Left kidney (tissue), 8 donors: ENCODE measurements at places on chromosomes 5 and 9.

- no peak for DNase-seq
Measured at GRCh38 chr5:179259731-179260323, 85.4 kb downstream of the ADAMTS2 start.

DNA sequence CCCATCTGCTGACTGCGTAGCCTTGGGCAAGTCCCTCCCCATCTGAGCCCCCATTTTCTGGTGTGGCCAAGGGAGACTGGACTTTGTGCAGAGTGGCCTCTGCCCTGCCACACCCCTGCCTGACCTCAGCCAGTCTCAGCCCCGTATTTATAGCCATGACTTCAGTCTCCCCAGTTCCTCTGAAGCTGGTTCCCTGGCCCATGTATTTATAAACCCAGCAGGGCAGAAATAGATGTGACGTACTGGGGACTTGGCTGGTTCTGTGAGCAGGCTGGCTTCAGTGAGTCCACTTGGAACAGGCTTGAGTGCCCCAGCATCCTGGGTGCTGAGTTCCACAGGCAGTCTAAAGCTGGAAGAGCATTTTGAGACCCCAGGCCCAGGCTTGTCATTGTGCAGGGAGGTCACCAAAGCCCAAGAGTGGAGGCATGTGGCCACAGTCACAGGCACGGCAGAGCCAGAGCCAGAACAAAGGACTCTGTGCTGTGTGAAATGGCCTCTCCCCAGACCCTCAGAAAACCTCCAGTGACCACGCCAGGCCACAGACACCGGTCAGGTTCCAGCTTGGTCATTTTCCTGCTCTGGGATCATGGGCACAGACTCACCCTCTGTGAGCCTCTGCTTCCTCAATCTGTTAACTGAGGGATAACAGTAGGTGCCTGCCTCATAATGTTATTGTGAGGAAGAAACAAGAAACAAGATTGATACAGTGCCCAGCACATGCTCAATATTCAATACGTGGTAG lies 30.4 kb upstream of the SYNPO start:
- no peak for DNase-seq

- DNase-seq: no peak
Measured at GRCh38 chr5:17238521-17239041, 21.1 kb downstream of the BASP1 start.

DNA sequence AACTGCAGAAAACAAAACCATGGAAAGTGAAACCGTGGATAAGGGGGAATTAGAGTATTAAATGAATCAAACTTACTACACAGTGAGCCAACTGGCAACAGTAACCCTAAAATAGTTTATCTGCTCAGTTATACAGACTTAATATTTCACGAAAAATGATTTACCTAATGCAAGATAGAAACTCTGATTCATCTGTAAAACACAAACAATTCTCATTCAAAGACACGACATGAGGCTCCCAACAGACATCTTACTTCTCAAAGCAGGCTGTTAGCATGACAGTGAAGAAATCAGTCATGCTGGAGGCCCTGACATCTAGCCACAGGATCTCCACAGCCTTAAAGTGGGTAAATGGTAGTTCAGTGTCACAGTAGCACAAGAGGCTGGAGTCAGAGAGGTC lies 131.2 kb downstream of the FBN2 start:
- DNase-seq: no peak

DNA sequence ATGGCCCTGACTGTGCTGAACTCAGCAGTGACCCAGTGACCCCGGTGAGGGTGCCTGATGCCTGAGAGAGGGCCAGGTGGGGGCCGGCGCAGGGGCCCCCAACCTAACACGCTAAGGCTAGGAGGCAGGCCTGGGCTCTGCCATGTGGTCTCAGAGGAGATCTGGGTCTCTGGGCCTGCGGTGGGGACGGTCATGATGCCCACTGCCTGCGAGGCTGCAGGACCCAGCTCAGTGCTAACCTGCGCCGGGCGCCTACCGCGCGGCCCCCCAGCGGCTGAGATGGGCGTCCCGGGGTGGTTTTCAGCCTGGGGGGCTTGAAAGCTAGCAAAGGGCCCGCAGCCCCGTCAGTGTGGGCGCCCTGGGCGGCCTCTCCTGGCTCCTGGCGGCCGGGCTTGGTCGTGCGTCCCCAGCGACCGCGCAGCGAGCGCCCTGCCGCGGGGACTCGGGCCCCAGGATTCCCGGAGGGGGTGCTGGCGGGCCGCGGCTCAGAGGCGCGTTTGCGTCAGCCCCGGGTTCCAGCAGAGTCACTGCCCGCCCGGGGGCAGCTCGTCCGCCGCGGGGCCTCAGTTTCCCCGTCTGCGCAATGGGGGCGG lies 2.5 kb downstream of the EGFL7 start:
- DNase-seq: no peak

GRCh38 chr5:139385061-139386049 lies 2.3 kb upstream of the SLC23A1 start:
- DNase-seq: no peak

DNA sequence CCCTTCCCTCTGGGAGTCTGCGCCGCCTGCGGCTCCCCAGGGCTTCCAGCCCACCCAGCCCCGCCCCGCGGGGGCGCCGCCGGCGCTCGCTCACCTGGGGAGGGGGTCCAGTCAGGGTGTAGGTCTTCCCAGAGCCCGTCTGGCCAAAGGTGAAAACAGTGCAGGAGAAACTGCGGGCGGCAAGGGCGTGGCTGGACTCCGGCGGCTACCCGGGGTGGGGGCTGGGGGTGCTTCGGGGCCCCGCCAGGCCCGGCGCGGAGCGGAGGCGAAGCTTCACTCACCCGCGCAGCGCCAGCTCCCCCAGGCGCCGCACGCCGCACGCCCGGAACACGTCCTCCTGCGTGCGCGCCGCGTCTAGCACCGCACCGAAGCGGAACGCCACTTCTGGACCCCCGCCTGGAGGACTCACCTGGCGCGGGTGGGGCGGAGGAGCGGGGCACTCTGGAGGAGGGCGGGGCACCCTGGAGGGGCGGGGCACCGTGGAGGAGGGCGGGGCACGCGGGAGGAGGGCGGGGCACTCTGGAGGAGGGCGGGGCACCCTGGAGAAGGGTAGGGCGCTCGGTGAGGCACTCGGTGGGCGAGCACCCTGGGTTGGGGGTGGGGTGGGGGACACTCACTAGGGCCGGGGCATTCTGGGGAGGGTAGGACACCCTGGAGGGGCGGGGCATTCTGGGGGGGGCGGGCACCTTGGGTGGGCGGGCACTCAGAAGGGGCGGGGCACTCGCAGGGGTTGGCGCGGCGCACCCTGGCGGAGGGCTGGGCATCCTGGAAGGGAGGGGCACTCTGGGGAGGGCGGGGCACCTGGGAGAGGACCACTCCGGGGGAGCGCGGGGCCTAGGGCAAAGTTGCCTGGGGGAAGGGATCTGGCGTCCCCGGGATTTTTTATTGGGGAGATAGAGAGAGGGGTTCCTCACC lies 814 bp downstream of the KIF12 start:
- peak; percentile 66 for DNase-seq

DNA sequence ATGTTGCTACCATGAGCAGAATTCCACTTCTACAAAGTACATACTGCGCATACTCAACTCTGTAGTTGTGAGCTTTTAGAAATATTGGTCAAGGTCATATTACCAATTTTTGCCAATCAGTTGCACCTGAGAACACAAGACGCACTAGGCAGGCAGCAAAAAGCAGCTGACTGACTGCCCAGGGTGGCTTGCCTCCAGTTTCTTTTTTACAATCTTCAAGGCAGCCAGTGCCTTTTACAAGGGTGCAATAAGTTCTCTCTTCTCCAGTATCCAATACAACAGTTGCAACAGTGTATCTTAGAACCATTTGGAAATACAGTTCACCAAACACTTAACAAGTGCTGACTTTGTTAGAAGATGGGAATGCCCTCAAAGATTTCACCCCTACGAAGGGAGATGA lies 16.1 kb upstream of the FOXB2 start:
- no peak for DNase-seq

DNA sequence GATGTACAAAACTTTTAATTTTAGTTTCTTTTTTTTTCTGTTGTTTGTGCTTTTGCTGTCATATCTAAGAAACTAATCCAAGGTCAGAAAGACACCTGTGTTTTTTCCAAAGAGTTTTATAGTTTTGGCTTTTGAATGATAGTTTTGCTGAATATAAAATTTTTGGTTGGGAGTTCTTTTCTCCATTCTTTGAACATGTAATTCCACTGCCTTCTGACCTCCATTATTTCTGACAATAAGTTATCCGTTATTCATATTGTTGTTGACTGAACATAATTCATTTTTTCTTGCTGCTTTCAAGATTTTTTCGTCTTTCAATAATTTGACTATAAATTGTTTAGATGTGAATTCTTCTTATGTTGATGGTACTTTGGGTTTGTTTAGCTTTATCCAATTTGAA lies 82.2 kb upstream of the SLC24A2 start:
- DNase-seq: no peak

DNA sequence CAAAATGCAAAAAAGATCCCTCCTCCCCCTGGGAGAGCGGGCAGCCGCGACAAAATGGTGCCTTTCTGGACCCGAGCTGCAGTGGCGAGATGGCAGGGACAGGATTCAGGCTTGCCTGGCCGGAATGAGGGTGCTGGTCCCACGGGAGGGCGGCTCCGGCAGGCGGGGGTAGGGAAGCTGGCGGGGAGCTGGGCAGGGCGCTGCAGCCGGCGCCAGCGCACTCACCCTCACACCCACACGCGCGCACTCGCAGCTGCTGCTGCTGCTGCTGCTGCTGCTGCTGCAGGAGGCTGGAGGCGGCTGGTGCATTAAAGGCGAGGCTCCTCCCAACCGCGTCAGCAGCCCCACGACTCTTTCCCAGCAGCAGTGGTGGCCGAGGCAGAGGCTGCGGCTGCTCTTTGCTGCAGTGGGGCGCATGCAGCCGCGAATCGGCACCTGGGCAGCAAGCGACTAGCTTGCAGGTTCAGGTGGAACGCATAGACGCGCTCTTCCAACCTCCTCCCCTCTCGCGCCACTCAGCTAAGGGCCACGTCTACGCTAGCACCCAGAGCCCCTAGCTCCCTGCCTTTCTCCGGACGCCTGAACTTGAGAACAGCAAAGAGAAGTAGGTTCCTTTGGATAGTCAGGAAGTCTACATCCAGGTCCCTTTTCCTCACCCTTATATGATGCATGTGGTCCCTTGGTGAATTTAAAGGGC lies at the start of gene PPP2R2B:
Gene PPP2R2B, minus strand, starts transcription at position 282 of the 697 bp plus-strand sequence.
- peak; percentile 51 for DNase-seq

DNA sequence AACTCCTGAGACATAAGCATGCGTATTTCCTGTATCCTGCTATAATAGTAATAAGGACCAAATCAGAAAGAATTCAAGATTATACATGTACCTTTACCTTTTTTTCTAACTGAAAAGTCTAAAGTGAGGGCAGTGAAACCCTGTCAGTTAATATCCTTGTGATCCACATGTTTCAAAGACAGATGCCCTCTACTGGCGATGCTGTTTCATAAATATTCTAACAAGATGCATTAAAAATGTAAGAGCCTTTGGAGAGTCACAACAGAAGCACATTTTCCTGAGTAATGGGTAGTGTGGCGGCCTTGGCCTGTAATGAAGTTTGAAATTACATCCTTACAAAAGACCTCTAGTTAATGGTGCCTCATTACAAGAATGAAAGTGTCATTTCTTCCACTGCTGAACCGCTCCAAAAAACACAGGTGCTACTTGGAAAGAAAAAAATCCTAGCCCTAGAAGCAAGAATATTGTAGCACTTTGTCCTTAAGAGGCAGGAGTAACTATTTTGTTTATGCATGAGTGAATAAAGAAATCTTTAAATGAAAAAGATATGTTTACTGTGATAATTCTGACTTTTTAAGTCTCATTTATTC lies 232.6 kb downstream of the EPB41L4A start:
- no peak for DNase-seq

- DNase-seq: no peak
Measured at GRCh38 chr5:115022303-115022702, 147.4 kb downstream of the TRIM36 start.

DNA sequence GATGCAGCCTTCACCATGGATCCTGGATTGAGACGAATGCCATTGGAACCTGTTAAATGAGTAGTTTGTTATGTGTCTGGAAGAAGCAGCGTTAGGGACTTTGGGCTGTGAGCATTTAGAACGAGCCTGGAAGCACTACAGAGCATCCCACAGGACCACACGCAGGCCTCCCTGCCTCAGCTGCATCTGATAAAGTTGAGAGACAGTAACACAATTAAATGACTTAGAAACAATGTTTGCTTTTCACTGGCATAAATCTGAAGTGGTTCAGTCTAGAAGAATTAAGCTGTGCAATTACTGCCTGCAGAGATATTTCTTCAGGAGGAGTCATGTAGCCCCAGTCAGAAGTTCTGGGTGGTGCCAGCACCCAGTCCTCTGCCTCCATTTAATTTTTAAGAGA lies 9.8 kb upstream of the TLX3 start:
- no peak for DNase-seq

DNA sequence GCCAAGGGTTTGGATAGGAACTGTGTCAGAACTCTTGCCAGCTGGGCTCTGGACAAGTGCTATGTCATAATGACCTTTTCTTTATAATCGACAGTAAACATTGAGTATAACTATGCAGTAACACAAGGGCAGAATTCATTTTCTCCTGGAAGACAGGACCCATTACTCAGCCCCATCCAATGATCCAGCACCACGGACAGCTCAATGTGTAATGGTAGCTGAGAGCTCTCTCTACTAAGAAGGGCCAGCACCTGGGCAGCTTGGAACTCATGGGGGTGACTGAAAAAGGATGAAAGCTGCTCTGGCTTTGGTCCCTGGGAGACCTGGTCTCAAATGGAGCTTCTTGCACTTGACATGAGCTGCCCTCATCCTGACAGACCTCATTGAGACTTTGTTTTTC lies 347.8 kb downstream of the TRIM32 start:
- DNase-seq: peak; percentile 46

DNA sequence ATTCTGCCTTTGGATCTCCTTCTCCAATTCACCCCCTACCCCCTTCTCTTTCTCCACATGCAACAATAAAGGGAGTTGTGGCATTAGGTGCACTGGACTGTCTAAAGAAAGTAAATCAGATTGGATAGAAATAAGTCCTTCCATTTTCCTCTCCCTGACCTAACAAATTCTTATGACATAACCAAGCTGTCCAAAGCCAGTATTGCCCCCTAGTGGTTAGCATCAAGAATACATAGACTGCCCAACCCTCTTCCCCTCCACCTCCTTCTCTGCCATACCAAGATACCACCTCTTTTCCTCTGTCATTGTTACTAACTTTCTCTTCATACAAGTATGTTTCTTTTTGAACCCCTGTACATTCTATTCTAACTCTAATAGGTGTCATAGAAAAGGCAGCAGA lies 45.7 kb downstream of the PPARGC1B start:
- DNase-seq: no peak

DNA sequence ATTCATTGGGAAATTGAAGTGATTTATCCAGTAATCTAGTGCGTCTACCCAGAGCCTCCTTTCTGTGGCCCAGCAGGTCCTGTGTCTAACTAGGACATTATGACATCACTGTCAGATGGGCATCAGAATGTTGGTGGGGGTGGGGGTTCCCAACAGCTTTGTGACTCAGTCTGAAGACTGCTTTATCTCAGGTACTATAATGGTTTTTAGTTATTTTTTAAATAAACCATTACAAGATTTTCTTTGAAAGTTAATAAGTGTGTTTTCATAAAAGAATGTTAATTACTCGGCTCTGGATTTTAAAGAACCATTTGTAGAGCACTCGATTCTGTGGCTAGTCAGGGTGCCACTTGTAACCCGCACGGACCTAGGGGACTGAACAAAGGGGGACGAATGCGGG lies at the start of gene EQTN:
Gene EQTN, minus strand, starts transcription at position 101 of the 400 bp plus-strand sequence. Its CDS starts 95 bp downstream, at position 6.
- no peak for DNase-seq

GRCh38 chr9:133783331-133783731 lies 45.2 kb upstream of the SARDH start:
- DNase-seq: no peak
